ENCODE measurements at places on chromosomes 5 and 9.

- DNase-seq: no peak
Observed at GRCh38 chr5:143755966-143756365, 56.0 kb upstream of the HMHB1 start.

DNA sequence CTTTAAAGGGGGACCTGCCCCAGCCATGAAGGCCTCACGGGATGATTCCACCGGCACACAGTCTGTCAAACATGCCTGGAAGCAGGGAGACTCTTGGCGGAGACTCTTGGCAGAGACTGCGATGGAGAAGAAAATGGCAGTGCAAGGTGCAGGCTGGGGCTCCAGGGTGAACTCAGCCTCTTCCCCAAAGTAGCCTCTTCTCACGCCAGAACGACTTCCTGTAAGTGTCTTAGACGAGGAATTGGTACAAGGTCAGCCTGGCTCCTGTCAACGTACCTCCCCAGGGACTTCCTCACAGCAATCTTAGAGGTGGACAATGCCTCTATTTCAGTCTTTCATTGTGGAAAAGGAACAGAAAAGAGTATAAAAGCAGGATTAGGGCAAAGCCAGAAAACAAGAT lies 109.3 kb downstream of the UGCG start:
- no peak for DNase-seq

DNA sequence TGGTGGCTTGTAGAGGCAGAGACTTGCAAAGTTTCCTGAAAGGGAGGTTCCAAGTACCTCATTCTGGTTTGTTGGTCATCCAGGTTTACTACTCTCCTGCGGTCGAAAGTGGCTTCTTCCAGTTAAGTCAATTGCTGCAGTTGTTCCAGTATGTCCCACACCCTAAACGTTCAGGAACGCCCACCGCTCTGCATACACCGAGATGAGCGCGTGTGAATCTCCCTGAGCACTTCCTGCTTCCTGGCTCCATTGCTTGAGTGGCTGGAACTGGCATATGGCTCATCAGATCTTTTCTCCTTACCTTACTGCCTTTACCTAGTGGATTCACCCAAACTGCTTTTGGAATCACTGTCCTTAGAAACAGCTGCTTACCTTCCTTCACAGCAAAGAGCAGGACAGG lies 59.1 kb upstream of the GLIS3 start:
- DNase-seq: no peak

- DNase-seq: no peak
Observed at GRCh38 chr9:68780380-68780712, 75.3 kb downstream of the PIP5K1B start.

DNA sequence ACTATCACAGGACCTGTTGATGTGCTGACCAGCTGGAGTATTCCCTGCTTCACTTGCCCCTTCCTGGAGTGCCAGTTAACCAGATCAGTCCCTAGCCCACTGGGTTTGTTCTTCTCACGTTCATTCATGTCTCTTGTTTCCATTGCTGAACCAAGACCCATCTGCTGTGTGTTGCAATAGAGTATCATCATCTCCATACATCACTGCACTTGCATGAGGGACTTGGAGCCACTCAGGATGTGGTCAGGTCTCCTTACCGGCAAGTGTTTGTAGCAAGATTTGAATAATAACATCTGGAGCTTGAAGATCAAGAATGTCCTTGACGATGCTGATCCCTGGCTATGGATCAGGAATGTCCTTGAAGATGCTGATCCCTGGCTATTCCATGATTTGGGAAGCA lies 358.6 kb downstream of the IRX1 start:
- DNase-seq: no peak

GRCh38 chr5:18074961-18075360 lies 440.7 kb downstream of the TAF11L14 start:
- no peak for DNase-seq

GRCh38 chr5:51275428-51275827 lies 107.8 kb upstream of the ISL1 start:
- DNase-seq: no peak
